ENCODE measurements at places on chromosomes 5 and 9.

- no peak for DNase-seq
Measured at GRCh38 chr9:136628268-136628667, 34.4 kb upstream of the EGFL7 start.

DNA sequence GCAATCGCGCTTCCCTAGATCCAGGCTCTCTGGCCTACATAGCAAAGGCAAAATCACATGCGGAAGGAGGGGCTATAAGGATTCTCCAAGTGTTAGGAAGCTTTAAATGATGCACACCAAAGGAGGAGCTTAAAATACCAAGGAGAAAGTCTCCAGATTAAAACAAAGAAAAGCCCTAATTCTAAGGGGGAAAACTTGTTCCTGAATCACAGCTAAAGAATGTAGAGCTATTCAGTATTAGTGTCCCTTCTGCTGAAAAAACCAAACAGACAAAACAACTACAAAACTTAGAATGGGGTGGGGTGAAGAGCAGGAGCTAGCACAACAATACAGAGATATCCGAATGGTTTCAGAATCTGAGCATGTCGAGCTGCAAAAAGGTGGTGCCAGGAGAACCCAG, 213.7 kb downstream of the DCP2 start:
- DNase-seq, result no peak

GRCh38 chr5:145797336-145797735, 37.8 kb downstream of the PRELID2 start:
- DNase-seq, result no peak

DNA sequence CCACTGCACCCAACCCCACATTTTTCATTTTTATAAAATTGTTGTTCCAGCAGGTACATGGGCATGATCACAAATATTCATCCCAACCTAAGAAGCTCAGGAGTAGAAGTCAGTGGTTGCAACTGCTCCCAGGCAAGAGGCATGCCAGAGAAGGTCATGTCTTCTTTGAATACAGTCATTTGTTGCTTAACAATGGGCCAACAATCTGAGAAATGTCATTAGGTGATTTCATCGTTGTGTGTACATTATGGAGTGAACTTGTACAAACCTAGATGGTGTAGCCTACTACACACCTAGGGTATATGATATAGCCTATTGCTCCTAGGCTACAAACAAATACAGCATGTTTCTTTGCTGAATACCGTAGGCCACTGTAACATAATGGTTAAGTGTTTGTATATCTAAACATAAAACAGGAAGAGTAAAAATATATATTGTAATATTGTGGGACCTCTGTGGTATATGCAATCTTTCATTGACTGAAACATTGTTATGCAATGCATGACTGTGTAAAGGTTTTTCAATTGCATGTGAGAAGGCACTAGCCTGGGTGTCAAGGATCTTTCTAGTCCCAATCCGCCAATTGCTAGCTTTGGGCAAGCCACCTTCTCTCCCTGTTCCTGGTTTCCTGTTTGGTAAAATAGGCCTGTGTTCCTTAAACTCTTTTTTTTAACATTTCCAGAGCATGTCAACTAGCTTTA, 27.6 kb downstream of the ATP10B start:
- DNase-seq, result no peak

GRCh38 chr5:36897616-36898015, 21.0 kb downstream of the NIPBL start:
- DNase-seq, result no peak

Data from NCI-H748 treated with DMSO at 0.1 percent for 48 hours (cell line).